NCI-H345 (cell line): ENCODE measurements at places on chromosomes 4 and X.

- no peak for DNase-seq
Measured at GRCh38 chrX:29852767-29853166, 362.6 kb upstream of the MAGEB2 start.

DNA sequence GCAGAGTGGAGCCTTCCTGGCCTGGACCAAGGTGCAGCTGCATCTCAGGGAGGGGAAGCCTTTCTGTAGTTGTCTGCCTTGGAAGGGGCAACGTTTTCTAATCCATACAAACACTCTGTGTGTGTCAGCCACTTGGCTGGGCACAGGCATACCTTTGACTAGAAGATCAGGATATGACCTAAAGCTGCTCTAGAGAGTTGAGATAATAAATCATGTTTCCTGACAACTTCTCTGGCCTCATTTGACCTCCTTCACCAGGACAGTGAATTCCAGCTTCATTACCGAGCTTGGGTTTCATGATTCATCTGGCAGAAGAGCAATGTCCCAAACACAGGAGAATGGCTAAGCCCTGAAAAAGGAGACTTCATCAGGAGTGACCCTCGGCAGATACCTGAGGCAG is 89.6 kb upstream of the KIT start:
- no peak for DNase-seq

GRCh38 chr4:7985891-7986441 is 46.3 kb upstream of the AFAP1 start:
- no peak for DNase-seq

GRCh38 chr4:8159537-8160232 is 1.1 kb upstream of the ABLIM2 start:
- peak; percentile 37 for DNase-seq

DNA sequence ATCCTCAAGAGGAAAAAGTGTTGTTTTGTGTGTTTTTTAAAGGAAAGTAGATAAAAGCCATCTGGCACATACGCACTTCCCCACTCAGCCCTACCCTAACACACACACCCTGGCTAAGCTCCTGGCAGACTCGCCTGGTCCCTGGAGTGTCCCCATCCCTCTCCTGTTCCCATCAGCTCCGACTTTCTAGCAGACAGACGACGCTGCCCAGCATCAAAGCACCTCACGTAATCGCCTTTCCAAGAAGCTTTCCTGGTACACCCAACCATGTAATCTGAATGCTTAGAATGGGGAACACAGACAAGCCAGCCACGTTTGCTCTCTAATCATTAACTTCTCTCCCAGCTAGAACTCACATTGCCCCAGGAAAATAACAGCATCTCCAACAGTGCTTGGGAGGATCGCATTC is 116.2 kb downstream of the AFAP1 start:
- no peak for DNase-seq

DNA sequence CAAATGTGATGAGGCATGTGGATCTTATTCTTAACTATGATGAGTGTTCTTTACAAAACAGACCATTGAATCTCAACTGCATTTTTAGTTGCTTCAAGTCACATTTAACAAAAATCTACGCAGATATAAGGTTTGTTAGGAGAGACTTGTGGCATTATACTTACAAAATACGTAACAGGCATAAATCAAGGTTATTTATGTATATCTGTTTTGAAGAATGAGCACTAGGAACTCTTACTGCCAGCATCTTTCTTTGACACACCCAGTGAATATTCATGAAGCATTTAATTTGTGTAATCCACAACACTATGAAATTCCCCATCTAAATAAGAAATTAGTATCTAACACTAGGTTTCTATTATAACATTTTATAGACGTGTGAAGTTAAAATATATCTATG is 186.3 kb downstream of the FAT4 start:
- DNase-seq = no peak

GRCh38 chrX:72495046-72495445 is 77.6 kb downstream of the HDAC8 start:
- no peak for DNase-seq

DNA sequence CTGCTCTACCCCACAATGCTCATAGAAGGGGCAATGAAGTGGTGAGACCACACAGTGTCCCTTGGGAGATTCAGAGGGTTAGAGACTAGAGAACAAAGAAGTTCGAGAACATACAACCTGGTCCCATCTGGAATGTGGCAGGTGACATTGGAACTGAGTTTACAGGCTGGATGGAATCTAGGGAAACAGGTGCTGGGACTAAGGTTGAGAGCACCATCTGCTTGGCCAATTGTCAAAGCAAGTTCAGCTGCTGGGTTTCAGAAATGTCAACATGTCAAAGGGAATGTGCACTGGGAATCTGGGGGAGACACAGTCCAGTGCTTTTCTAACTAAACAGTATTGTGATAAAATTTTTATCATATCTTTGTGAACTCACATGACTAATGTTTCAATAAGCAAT is 15.9 kb upstream of the FAM13A start:
- no peak for DNase-seq

- peak; percentile 61 for DNase-seq
Measured at GRCh38 chrX:119488749-119489148, 20.5 kb downstream of the SLC25A5 start.

DNA sequence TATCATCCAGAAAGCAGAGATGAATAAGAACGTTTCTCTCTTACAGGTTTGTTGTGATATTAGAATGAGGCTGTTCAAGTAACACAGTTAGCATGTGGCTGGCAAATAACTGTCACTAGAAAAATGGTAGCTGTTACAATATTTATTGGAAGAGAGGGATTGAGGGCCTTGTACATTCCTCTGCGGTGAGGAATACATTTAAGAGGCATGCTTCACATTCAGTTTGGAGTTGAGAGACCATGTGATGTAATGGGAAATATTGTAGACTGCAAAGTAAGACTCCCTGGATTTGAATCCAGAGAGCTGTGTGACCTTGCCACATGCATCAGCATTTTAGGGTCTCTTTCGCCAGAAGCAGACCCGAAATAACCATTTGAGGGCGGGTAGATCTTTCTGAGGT is 104.8 kb upstream of the KIT start:
- DNase-seq = no peak

DNA sequence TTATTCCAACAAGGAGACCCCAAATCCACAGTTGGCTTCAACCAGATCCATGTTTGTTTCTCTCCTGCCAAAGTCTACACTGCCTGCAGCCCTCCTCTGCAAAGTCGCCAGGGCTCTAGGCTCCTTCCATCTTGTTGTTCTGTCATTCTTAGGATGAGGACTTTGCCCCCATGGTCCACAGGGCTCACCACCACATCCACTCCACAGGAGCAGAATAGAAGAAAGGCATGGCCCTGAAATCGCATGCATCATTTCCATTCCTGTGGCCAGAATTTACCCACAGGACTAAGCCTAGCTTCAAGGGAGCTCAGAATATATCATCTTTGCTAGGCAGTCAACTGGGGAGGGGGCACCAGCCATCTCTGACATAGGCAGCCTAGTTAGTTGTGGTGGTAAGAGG is 254.7 kb downstream of the FBXW7 start:
- DNase-seq = no peak

GRCh38 chr4:142194905-142195304 is 558.5 kb downstream of the IL15 start:
- no peak for DNase-seq

DNA sequence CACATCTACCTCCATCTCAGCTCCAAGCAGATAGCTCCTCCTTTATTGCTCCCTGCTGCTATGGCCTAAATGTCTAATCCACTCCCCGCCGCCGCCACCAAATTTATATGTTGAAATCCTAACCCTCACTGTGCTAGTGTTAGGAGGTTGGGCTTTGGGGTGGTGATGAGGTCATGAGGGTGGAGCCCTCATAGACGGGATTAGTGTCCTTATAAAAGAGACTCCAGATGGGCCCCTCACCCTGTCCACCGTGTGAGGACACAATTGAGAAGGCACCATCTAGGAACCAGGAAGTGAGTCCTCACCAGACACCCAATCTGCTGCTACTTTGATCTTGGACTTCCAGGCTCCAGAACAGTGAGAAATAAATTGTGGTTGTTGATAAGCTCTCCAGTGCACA is 13.6 kb upstream of the TBC1D14 start:
- no peak for DNase-seq

GRCh38 chr4:103118166-103118565 is 18.5 kb upstream of the BDH2 start:
- no peak for DNase-seq

- no peak for DNase-seq
Measured at GRCh38 chr4:110742143-110742542, 119.3 kb upstream of the PITX2 start.

DNA sequence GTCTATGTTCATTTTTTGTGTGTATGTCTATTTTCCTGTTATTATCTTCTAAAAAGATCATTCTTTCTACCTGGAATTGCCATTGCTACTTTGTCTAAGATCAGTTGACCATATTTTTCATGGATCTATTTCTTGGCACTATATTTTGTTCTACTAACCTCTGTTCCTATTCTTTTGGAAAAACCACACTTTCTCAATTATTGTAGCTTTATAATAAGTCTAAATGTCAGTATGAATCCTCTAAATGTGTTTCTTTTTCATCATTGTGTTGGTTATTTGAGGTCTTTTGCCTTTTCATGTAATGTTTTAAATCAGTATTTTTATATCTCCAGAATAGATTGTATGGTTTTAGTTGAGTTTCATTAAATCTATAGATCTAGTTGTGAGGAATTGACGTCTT is 798.3 kb downstream of the FAT4 start:
- DNase-seq = no peak

- DNase-seq = peak; percentile 8
Measured at GRCh38 chrX:23616361-23616760, 50.9 kb upstream of the PRDX4 start.

DNA sequence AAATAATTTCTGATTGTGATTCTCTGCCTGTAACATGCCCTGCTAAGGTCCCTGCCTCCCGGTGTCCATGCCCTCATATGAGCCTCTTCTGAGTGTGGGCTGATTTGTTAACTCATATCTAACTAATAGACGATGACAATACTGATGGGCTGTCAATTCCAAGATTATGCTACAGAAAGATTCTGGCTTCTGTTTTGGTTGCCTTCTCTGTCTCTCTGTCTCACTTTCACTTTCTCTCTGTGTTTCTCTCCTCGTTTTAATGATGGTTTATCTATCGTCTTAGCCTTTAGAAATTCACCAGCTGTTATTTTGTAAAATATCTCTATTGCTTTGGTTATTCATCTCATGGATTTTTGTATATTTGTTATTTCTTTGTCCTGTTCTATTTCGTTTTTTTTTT is 312.5 kb upstream of the ANXA10 start:
- no peak for DNase-seq

GRCh38 chrX:7068939-7069367 is 78.6 kb upstream of the STS start:
- DNase-seq = no peak

DNA sequence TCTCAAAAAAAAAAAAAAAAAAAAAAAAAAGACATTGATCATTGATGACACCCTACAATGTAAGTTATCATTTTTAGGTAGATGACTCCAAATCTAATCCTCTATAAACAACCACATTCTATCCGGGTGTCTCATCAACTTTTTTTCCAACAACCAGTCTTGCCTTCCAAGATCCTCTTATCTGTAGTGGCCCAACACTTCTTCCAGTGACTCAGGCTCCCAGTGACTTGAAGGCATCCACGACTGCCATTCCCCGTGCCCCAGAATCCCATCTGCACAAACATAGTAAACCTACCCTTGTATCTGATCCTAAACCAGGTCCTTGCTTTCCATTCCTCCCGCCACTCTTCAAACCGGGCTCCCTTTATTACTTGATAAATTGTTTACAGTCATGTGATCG is 15.6 kb upstream of the TSPAN5 start:
- no peak for DNase-seq

DNA sequence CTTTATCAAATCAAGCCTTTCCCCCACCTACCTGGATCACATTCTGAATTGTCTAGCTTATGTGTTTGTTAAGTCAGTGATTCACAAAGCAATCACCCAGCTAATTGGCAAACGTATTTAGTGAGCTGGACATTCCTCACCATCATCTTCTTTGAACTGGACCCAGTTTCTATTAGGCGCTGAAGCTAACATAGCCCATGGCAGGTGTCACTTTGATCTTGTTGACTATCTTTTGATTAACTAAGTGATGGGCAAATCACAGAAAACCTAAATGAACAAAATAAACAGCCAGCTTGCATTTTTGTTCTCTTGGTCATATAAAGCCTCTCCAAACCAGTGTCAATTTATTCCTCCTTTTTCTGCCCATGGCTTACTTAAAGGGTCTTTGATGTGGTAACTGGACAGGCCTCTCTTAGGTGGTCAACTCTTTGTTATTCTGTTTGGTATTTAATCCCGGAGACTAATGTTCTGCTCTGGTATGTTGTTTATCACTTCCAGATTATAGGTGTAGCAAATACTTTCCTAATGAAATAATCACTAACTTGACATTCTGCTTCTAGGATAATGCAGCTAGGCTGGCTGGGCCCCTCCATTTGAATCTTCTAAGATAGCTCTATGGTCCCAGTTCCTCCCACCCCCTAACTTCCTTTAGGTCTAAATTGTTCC is 105.3 kb upstream of the SMIM10 start:
- no peak for DNase-seq

DNA sequence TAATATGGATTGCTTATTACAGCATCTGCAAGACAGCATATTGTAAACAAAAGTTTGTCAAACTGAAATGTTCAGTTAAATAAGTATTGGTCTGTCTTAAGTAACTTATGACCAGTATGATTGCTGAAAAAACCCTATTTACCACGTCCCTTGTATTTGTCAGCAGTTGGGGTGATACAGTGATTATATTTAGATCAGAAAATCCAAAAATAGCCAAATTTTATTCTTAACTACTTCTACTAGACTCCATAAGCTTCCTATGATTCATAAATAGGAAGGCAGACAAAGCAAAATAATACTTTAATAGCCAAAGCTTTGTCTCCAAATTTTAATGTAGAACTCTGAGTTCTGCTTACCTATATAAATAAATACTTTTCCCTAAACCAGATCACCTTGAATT is 45.3 kb downstream of the TBCK start:
- DNase-seq = no peak

DNA sequence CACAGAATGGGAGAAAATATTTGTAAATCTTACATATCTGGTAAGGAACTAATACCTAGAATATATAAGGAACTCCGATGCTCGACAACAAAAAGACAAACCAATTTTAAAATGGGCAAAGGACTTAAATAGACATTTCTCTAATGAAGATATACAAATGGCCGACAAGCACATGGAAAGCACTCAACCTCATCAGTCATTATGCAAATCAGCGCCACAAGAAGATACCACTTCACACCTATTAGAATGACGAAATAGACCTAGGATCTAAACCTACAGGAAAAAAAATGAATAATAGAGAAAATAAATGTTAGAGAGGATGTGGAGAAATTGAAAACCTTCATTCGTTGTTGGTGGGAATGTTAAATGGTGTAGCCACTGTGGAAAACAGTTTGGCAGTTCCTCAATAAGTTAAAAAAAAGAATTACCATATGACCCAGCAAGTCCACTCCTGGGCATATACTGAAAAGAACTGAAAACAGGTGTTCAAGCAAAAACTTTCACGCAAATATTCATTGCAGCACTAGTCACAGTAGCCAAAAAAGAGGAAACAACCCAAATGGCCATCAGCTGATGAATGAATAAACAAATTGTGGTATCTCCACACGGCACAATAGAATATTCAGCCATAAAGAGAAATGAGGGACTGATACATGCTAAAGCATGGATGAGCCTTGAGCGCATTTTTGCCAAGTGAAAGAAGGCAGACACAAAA is 57.3 kb upstream of the WDR19 start:
- no peak for DNase-seq
